ENCODE measurements at places on chromosomes 3 and 15.

DNA sequence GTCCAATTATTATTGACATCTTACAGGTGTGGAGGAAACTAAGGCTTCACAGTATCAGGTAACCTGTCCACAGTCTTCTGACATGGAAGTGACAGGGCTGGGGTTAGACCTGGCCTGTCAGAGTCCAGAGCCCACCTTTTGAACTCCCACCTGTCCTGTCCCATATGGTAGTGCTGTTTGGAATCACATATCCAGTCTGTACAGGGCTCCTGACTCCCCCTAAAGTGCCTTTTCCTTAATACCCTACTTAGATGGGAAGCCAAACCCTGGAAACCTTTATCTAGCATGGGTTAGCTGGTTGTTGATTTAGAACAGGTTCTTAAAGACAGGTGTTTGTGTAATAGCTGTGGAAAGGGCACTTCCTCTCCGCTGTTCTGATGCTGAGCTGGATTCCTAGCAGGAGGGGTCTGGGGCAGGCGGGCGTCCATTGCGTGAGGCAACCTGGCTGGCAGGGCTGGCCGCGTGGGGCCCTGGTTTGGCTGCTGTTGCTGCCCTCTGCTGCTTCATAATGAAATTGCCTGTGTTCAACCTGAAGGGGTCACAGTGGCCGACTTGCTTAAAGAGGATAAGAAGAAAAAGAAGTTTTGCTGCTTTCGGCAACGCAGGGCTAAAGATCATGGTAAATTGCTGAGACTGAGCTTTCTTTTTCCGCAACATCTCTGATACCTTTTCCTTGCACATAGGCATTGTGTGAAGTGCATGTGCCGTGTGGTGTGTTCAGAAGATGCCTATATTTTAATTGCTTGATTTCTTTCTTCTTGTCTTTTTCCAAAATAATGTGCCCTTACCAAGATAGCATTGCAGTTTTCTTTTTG is 136.2 kb downstream of the CHDH start:
- peak; percentile 79 for DNase-seq

DNA sequence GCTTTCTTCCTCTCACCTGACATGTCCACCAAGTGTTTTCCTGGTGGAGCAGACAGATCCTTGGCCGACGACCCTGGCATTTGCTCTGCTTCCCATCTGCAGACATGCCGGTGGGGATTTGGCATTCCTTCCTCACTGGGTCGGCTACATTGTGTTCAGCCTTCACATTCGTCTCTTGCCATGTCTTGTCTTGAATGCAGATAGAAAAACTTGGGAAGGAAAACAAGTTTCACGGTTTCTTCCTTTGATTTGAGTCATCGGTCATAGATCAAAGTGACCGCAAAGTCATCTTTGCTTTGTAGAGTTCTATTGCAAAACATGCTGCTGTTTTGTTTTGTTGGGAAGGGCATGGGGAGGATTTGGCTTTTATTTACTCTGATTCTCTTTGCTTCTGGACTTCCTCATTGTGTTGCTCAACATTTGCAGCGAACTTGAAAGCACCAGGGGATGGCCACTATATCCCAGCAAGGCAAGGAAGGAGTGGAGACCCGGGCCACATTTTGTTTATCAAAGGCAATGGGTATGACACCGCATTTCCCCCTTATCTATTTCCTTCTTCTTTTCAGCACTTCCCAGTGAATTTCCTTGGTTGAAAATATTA is 321.3 kb downstream of the CACNA2D3 start:
- no peak for DNase-seq

DNA sequence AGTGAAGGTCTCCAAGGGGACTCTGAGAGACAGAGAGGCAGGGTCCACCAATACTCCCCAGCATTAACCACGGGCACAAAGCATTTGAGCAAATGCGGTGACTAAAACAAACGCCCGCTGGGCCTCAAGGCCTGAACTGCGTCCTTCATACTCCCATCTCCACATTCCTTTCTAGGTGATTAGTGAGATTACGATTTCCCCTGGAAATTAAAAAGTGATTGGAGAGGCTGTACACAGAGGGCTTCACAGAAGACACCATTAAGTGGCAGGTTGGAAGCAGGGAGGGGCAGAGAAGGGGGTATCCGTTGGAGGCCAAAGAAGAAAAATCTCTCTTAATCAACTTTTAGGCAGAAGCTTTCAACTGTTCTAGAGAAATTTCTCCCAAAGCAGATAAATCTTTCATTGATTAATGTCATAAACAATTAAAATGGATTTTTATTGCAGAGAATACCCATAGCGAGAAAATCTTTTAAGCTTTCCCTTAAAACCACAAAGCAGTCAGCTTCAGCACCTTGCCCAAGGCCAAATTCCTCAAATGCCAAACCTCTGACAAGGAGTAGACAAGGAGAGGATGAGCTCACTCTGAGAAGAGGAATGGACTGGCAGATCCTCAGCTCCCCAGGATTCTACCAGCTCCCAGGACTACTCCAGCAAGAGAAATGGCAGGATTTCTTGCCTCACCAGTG is 38.2 kb downstream of the MB21D2 start:
- DNase-seq, result no peak

DNA sequence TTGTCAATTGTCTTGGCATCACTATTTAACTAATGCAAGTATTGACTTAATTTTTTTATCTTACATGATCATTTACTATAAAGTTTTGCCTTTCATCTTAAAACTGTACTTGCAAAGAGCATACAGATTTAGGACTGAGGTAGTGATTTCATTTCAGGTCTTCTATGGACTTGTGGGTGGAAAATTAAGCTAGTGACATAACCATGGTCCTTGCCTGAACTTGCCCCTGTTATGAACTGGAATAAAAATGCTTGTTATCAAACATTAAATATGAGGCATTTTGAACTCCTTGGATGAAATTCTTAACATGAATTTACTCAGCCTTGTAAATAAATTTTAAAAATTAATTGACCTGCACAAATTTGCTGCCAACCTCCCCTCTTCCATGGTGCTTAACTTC is 712.0 kb downstream of the NAALADL2 start:
- no peak for DNase-seq

DNA sequence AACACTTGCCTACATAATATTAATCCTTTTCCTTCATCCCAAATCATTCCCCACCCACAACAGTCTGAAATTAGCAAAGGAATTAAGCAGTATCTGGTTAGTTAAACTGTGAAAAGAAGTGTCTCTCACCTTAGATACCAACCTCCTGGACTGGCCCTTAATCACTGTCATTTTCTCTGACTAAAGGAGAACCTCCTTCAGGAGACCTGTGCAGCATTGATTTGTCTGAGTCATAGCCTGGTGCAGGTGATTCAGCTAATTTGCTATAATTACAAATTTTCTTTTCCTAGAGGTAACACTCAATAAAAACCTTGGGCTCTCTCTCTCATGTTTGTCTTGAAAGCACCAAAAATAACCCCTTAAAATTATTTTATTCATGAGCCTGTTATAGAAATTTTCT is 279.8 kb upstream of the SEMA6D start:
- no peak for DNase-seq

DNA sequence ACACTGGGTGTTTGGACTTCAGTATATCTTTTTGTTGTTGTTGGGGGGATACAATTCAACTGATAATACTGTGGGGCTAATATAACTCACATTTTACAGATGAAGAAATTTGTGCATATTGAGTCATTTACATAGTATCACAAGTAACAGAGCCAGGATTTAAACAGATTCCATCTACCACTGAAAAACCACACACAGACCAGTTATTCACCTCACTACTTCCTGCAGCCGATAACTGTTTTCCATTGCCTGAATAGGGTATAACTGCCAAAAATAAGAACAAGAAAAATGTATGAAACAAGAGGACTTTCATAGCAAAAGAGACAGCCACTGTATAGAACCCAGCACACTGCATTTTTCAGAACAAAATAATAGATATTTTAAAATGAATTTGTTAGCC is 215.8 kb upstream of the CNTN6 start:
- no peak for DNase-seq

DNA sequence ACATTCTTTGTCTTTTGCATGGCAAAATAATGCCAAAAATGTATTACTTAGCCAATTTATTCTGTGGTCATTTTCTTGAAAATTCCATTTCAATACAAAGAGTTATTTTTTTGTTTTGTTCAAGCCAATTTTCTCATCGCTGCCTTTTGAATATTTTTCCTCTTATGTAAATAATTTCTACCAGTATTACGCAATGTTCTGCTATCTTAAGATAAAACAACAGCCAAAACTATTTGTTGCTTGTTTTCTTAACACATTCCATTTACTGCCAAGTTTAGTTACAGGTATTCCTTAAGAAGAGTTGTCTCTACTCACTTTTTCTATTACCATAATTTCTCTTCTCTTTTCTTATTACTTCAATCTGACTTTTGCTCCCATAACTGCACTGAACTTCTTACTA is 163.1 kb downstream of the ROBO1 start:
- DNase-seq, result no peak

GRCh38 chr3:129121016-129121791 is 400 bp downstream of the RAB43 start:
- peak; percentile 56 for DNase-seq

GRCh38 chr3:133547432-133548041 is 25.9 kb upstream of the CDV3 start:
- DNase-seq, result no peak

- no peak for DNase-seq
These were observed 71.8 kb downstream of the CEMIP start for GRCh38 chr15:80850941-80851451.

GRCh38 chr3:64905906-64906410 is 218.2 kb upstream of the ADAMTS9 start:
- no peak for DNase-seq

DNA sequence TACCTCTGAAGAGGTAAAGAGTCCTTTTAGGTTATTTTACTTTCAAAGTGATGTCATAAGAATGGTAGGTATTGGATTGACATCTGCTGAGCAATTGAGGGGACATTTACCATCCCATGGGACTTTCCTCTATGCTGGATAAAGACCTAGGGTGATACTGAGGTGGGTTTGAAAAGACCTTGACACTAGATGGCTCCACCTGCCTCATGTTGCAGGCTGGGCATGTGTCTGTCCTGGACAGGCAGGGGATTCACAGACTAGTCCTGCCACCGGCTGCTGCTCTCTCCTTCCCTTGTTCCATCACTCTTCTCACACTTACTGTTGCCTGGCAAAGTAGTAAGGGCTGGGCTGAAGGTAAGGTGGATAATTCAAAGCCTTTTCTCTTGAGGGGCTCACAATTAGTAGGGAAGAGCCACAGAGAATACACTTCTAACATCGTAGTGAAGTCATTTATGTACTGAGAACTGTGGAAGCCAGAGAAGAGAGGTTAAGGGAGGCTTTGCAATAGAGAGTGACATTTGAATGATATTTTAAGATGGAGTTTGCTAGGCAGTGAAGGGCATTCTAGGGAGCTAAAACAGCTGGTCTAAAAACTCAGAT is 27.7 kb downstream of the TRAK1 start:
- peak; percentile 55 for DNase-seq

- DNase-seq, result peak; percentile 6
These were observed 69.7 kb upstream of the UBE3A start for GRCh38 chr15:25508369-25509002.

GRCh38 chr3:128895843-128896697 is 16.6 kb downstream of the ACAD9 start:
- DNase-seq, result no peak

GRCh38 chr3:13600950-13601691 is 52.2 kb downstream of the FBLN2 start:
- no peak for DNase-seq

DNA sequence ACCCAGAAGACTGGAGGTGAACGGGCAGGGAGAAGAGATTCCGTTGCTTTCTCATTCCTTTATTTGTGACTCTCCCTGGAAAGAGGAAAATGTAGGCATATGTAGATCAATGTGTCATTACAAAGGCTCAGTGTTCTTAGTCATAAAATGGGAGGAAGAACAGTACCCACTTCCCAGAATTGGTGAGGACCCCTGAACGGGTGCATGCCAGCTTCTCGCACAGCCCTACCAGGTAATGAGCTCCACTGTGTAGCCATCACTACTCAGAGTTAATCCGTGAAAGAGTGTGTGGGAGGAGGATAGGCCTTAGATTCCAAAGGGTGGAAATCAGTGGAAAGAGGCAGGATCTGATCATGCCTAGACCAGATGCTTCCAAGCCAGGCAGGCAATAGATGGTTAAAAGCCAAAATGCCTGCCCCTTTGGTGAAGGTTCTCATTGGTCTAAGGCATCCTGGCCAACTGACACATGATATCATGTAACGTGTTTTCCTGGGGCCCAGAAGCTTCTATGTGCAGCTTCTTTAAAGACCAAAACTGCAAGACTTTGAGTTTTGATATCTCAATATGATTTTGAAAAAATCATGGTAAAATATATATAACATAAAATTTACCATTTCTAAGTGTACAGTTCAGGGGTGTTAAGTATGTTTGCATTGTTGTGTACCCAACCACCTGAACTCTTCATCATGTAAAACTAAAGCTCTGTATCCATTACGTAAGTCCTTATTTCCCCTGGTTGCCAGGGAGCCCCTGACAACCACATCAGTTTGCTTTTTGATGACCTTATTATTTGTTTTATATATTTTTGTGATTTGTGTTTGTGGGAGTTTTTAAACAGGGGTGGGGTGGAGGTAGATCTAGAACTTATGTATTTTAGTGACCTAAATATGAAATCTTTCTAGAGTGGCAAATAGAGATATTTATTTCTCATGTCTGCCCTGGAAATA is 402.2 kb upstream of the CFAP20DC start:
- peak; percentile 17 for DNase-seq

DNA sequence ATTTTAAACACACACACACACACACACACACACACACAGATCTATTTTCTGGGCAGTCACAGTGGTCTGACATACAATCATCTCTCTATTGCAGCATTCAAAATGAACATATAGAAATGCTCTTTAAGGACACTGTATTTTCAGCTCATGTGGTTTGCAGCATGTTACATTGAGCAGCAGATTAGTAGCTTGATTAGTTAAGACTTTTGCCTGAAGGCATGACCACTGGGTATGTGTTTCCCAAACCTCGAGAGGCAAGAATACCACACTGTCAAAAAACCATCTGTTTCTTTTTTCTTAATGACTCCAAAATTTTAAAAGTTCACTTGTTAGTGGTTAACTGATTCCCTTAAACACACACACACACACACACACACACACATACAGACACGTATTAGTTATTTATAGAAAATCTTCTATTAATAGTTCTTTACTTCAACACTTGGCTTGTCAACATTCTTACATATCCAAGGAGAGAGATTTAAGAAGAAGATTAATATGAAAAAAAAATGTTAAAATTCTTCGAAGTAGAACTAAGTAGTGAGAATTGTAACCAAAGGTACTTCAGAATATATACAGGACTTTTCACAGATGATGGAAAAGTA is 518.2 kb downstream of the CADM2 start:
- no peak for DNase-seq

DNA sequence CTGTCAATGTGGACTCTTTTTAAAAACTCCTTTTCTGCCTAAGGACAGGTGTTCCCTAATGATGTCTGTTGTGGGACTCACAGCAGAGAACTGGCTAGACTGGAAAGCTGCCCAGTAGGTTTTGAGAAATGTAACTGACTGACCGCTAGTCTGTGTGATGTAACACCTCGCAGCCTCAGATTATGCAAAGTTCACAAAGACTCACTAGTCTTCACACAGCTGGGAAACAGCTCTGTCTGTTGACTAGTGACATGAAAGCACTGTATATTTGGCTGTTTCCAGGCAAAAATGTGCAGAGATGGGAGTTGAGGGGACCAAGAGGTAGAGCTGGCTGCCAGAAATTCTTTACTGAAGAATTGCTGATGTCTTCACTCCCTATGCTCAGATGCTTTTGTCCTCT is 10.3 kb downstream of the PDZRN3 start:
- DNase-seq, result no peak
